NCI-H2029 treated with DMSO at 0.1 percent for 48 hours (cell line): ENCODE measurements at places on chromosomes 16 and 17.

DNA sequence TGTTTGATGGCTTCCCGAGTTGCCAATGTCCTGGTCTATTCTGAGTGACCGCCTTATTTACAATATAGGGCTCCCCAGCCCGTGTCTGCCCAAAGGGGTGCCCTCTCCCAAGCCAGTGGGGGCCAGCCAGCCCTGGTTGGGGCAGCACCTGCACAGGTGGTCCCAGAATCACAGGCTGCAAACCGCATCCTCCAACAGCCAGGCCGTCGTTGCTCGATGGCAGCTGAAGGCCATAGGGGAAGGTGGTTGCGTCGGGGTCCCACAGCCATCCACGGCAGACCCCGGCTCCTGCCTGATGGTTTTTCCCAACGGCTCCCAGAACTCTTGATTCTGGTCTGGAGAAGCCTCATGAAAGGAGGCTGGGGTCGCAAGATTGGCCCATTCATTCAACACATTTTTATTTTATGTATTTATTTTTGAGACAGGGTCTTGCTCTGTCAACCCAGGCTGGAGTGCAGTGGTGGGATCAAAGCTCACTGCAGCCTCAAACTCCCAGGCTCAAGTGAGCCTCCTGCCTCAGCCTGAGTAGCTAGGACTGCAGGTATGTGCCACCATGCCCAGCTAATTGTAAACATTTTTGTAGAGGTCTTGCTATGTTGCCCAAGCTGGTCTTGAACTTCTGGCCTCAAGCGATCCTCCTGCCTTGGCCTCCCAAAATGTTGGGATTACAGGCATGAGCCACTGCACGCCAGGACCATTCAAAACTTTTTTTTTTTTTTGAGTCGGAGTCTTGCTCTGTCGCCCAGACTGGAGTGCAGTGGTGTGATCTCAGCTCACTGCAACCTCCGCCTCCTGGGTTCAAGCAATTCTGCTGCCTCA is 79.0 kb upstream of the TOB1 start:
- DNase-seq = no peak

- DNase-seq = no peak
These were observed 80.4 kb downstream of the MRM3 start for GRCh38 chr17:862582-862981.

DNA sequence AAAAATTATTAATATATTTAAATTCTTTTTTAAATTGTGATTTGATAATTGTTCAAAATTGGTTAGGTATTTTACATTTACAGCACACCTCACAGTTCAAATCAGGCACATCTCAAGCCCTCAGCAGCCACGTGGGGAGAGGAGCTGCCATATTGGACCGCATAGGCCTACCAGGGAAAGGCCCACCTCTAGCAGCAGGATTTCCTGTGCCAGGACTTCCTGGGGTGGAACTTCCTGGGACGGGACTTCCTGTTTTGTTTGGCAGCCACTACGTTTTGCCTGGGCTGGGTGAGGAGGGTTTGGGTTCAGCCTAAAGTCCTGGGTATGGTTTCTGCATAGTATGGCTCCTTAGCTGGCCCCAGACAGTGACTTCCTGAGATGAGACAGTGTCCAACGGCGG is 298.5 kb upstream of the FOXF1 start:
- no peak for DNase-seq

GRCh38 chr16:78048319-78048718 is 26.0 kb downstream of the CLEC3A start:
- no peak for DNase-seq
